Inflammatory macrophage (primary cell): ENCODE measurements at places on chromosomes 5 and 9.
A peak's percentile ranks its signal among the peaks of the same experiment; 100 is the strongest.

DNA sequence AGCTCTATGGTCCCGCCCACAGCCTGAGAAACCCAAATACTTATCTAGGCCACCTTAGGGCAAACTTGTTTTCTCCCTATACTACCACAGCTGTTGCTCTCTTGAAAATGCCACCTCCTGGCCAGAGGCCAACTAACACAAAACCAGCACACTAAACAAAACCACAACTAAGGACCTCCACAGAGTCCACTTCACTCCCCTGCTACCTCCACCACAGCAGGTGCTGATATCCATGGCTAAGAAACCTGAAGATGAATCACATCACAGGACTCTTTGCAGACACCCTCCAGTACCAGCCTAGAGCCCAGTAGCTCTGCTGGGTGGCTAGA, 108.4 kb downstream of the ALDH1A1 start:
- no peak for DNase-seq

- no peak for DNase-seq
These were observed 39.6 kb downstream of the SFXN1 start for GRCh38 chr5:175517824-175518450.

DNA sequence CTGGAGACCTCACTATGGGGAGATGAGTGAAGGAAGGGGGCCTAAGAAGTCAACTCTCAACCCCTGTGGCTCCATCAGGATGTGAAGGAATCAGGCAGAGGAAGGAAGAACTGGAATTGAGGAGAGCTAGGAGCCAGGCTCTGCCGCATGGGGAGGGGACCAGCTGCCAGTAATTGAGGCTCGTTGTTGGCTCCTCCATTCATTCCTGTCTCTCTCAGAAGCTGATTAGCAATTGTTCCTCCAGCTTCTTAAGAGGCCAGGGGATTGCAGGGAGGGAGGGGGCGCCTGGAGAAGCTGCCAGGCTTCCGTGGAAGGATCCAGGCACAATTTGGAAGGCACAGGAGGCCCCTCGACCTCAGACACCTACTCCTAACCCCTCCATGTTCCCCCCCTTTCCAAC, 20.5 kb upstream of the TTLL11 start:
- no peak for DNase-seq

DNA sequence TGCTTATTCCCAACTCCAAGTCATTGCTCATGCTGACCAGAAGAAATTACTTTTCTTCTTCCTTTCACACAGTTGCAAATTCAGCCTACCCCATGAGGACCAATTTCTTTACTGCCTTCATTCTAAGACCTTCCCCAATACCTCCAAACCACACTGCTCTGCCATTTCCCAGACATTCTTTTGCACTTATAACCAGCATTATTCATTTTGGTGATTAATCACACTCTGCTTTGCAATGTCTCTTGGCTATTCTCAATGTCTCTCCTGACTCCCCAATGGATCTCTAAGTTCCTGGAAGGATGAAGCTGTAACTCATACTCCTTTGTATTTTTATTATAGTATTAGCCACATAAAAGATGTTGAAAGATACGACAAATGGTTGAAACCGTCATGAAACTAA, 105.7 kb upstream of the RANBP3L start:
- DNase-seq = no peak

DNA sequence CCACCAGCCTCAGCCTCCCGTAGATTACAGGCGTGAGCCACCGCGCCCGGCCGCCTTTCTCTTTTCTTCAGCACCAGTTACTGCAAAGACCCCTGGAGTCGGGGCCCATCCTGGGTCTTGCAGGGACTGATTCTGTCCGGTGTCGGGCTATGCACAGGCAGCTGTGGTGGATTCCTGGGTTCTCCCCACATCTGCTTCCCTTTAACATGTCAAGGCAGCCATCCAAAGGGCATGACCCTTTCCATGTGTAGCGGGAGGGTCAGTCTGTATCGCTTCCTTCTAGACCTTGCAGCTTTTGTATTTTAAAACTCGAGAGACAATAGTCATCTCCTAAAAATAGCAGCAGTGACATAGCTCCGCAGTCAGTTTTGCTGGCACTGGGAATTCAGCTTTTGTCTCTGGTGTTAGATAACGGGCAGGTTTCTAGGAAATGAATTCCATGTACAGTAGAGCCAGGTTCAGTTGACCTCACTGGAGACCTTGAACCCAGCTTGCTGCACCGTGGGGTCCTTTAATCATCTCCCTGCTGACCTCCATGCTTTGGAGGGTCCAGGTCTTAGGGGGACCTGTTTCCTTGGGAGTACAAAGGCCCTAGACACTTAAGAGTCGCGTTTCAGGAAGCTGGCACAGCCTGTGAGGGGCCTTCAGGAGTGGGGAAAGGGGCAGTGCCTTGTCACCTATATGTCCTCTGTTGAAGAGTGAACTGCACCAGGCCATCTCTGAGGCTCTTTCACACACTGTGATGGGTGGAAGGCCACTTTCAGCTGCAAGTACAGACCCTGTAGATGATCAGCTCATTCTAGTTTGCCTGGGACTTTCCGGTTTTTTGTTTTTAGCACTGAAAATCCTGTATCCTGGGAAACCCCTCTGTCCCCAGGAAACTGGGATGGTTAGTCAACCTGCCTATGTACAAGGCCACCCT, 13.8 kb downstream of the ANKRD33B start:
- DNase-seq = peak; percentile 86

- DNase-seq = no peak
These were observed 107.6 kb upstream of the TNC start for GRCh38 chr9:115225459-115226116.

DNA sequence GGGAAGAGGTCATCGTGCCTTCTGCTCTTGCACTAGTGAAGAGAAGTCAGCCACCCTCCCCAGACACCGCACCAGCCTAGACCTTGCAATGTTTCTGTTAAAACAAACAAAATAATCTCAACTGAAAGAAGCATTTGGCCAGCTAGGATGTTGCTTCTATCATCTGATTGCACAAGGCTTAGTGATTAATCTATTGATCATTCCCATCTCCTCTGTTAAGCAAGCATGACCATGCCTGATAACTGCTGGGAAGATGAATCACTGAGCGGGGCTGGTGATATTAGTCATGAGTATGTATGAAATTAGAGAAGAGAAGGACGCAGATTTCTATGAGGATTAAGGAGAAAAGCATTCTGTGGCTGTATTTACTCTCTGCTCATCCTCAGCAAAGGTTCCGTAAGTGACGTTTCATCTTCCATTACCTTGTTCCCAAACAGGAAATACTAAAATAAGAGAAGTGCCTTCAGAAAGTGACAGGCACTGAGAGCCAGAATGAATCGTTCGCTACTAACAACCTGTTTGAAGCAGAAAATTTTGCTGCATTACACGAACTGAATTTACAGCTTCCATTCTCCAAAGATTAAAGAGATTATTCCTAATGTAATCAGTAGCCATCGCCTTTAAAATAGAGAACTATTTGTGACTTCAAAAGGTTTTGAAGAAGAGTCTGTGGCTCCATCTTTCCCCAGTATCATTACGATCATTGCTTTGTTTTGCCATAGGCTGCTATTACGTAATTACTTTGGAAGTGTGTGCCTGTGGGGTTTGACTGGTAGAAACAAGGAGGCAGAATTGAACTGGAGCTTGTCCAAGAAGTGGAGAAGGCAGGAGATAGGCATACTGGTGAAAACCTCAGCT, 219.1 kb downstream of the MED10 start:
- no peak for DNase-seq

GRCh38 chr5:118506217-118506852, 482.0 kb downstream of the DTWD2 start:
- no peak for DNase-seq

DNA sequence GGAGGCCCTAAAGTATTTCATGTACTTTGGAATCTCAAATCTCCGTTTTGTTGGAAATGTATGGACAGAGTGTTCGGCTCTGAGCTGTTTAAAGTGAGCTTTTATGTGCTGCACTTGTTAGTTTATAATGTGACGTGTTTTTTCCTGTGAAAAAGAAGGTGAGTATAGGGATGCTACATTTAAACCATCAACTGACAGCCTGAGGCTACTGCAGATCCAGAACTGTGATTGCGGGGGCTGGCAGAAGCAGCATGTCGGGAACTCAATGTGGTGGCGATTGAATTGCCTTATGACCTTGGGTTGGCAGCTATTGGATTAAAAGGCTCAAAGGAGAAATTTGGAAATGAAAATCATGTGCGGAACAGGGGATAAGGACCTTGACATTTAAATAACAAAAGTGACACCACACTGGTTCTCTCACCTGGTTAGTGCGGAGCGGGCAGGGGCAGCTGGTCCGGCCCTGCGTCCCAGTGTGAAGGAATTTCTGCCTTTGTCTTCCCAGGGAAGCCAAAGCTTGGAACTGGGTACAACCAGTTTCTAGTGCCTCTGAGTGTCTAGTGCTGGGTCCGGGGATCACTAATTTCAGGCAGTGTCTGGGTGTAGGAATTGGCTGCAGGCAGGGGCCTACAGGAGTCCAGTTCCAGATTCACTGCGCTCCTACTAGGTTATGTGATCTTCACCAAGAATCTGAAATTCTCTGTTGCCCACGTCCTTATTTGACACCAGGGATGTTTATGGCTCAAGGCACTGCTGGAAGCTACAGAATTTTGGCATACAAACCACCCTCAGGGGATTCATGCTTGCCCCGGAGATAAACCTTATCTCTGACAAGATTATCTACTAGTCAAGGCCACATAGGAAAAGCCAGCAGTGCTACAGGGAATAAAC, 120.7 kb upstream of the ERCC6L2 start:
- no peak for DNase-seq

- no peak for DNase-seq
These were observed 372.5 kb downstream of the ARHGEF28 start for GRCh38 chr5:73998489-73998888.

GRCh38 chr5:155299386-155300005, 285.9 kb downstream of the KIF4B start:
- no peak for DNase-seq

- DNase-seq = no peak
These were observed 38.2 kb downstream of the GALNT10 start for GRCh38 chr5:154228696-154229095.

- DNase-seq = peak; percentile 43
These were observed 57.4 kb downstream of the CFAP95 start for GRCh38 chr9:69877852-69878514.

- no peak for DNase-seq
These were observed 31.4 kb downstream of the GNAQ start for GRCh38 chr9:78000221-78000620.

- DNase-seq = peak; percentile 60
These were observed 2.4 kb downstream of the TTC39B start for GRCh38 chr9:15304632-15305031.

DNA sequence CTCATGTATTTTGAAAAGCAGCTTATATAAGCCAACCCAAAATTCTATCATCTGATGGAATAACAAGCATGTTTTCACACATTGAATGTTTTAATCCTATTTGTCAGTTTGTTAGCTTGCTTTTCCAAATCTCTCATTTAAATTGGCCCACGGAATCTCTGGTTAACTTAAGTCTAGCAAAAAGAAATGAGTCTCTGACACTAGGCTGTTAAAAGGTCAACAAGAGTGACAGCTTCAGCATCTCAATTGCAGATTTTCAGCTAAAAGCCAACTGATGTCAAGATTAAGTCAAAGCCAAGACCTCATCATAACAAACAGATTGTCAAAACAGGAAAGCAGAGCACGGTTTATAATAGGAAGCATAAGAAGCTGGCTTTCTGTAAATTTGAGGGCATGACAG, 49.4 kb upstream of the CDH9 start:
- DNase-seq = no peak

DNA sequence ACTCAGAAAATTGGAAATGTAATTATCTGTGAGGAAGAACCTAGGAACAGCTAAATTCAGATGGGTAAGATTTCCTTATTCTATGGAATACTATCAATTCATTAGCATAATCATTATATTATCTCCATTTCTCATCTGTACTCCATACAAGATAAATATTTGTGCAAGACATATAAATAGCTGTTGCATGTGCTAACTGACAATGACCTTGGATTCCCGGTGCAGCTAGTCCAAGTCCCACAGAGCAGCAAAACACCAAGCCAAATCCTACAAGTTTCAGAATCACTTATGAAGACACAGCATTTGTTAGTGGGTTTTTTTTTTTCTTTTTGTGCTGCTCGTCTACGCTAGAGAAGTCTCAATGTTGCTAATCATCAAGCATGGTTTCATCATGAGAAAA, 64.8 kb downstream of the NUDT12 start:
- DNase-seq = no peak

GRCh38 chr9:112080831-112081542, 94.1 kb downstream of the SUSD1 start:
- DNase-seq = no peak

DNA sequence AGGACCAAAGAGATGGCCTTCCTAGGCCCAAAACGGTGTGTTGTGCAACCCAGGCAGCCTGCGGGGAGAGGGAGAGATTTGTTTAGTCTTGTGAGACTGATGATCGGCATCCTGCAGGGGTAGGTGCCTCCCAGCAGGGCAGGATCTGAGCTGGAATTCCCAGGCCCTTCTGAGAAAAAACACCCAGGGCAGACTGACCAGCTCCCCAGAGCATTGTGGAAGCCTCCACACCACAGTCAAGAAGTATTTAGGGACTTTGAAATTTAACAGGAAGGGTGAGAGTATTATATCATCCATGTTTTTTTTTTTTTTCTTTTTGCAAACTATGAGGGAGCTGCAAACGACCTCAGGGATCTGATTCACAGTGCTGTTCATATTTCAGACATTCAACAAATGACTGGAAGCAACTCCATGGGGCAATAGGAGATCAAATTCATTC, 104.5 kb upstream of the LHFPL2 start:
- no peak for DNase-seq
